Effector CD8-positive, alpha-beta T cell (primary cell): ENCODE measurements at places on chromosomes 12 and 14.

GRCh38 chr12:69738351-69739286 lies at the start of gene RAB3IP:
Gene RAB3IP, plus strand, starts transcription at chr12:69738860. Its CDS starts 16,549 bp downstream, at chr12:69755409.
- DNase-seq, result peak; percentile 91

- DNase-seq, result no peak
Observed at GRCh38 chr14:104858811-104859426, 6.1 kb upstream of the CEP170B start.

DNA sequence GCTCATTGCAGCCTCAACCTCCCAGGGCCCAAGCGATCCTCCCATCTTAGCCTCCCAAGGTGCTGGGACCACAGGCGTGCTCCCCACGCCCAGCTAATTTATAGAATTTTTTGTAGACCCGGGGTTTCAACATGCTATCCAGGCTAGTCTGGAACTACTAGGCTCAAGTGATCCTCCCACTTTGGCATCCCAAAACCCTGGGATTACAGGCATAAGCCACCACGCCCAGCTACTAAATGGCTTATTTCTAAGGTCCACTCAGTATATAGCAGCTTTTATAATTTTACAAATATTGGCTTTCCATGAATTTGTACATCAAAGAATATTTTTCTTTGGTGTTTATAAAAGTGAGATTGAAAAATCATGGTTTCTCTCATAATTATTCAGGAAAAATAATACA lies 167.8 kb downstream of the TTC7B start:
- no peak for DNase-seq

DNA sequence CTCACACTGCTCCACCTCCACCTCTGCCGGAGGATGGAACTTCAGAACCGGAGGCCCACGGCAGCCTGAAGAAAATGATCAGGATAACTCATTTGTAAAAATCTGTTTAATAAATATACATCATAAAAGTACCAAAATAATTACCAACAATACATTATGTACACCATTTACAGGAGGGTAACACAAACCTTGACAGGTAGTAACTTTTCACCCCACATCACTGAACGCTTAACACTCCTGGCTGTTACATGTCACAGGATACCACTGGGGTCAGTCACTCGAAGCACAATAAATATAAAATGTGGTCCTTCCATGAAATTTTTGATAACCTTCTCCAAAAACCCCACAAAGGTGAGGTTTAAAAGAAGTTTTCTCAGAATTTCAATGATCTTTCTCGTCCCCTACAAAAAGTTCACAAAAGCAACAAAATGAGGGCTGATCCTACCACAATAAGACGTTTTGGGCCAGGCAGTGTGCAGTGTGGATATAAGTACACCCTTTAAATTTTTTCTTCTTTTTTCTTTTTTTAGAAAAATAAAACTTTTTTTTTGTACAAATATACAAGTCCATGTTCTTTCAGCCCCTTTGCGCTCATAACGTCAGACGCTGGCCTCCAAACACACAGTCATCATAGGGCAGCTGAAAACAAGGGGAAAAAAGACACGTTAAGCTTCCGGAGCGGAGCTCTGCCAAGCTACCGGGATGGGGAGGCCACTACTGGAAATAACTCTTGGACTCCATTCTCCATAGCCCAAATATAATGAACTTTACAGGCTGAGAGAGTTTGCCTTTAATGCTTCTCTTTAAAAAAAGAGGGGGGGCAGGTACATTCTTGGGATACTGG lies 2.9 kb downstream of the NFKBIA start:
- peak; percentile 12 for DNase-seq

DNA sequence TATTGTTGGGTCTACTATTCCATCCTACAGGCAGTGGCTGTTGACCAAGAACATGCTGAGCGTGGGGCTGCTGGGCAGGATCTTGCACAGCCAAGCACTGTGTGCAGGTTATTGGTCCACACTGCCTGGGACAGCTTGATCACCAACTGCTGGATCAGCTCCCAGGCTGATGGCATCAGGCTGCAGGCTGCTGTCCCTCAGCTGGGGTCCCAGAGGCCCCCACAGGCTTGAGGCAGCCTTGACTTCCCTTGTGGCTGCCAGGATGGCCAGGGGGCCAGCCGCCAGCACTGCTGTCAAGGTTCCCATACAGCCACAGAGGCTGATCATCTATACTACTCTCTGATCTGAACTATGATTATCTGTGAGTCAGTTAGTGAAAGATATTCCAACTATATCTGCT lies 9.8 kb downstream of the OR2AP1 start:
- no peak for DNase-seq

- no peak for DNase-seq
Observed at GRCh38 chr12:110365489-110366320, 37.8 kb downstream of the ANAPC7 start.
